ENCODE measurements at places on chromosomes 11 and 22.

- DNase-seq, result no peak
These were observed 82.6 kb downstream of the FAM76B start for GRCh38 chr11:95706974-95707387.

DNA sequence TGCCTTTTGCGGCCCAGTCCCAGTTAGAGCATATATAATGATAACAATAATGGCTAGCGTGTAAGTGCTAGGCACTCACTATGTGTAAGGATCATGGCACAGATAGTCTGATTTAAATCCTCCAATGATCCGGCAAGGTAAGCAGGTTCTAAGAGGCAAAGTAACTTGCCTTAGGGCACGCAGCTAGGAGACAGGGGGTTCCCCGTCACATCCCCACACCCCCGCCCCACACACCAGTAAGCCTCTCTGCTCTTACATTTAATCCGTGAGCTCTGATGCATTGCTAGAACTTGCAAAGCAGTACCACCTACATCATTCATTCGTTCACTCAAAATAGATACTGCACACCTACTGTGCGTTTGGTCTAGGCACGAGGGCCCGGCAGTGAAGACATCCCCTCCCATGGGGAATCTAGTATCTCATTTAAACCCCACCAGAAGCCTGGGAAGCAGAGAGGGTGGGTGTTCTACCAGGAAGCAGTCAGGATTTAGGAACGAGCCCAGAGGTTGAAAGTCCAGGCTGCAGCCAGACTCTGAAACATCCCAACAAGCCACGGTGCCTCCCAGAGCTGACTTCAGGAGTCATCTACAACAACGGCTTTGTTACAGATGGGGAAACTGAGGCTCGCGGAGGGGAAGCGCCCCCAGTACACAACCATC lies 20.6 kb downstream of the TMPRSS6 start:
- no peak for DNase-seq

GRCh38 chr11:27718863-27719545 lies 18.7 kb upstream of the BDNF start:
- peak; percentile 41 for DNase-seq

DNA sequence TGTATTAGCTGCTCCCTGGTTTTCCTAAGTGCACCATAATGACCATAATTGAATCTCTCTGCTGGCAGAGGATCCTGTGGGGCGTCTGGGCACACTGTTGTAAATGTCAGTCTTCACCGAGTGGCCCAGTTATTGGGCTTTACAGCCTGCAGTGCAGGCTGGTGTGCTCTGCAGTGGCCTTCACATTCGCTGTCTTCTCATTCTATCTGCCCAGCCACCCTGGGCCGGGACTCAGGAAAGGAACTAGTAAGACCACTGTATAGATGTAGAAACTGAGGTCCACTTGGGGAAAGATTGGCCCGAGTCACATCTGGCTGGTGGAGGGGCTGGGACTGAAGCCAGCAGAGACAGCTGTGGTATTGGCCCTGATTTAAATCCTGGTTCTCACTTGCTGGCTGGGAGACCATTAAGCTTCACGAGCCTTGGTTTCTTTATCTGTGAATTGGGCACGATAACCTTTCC lies 49.3 kb downstream of the TSPAN18 start:
- DNase-seq, result no peak

GRCh38 chr22:42685941-42686653 lies 34.6 kb downstream of the A4GALT start:
- DNase-seq, result peak; percentile 60

- no peak for DNase-seq
These were observed 644 bp upstream of the NDUFV1 start for GRCh38 chr11:67606093-67606491.

- DNase-seq, result no peak
These were observed 1390.5 kb upstream of the TENM4 start for GRCh38 chr11:80831374-80831773.

- DNase-seq, result no peak
These were observed 45.8 kb downstream of the SGSM3 start for GRCh38 chr22:40416267-40416570.

DNA sequence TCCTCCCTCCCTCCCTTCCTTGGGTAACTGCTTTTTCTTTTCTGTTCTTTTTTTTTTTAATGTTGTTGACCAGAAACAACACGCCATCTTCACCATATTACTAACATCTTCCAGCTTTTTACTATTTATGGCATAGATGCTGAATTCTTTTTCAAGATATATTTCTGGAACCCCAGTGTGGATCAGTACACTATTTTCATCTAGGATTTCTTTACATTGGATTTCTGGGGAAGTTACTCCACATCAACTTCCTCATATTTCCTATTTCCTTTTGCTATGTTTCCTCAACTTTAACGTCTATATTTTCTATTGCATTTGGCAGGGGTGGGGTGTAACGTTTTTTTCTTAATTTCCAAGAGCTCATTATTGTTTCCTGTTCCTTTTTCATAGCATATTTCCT lies 7.0 kb downstream of the PGM2L1 start:
- no peak for DNase-seq

GRCh38 chr11:110100476-110101240 lies 7.5 kb downstream of the ZC3H12C start:
- DNase-seq, result no peak

GRCh38 chr22:37419969-37420685 lies 7.2 kb downstream of the ELFN2 start:
- peak; percentile 40 for DNase-seq

DNA sequence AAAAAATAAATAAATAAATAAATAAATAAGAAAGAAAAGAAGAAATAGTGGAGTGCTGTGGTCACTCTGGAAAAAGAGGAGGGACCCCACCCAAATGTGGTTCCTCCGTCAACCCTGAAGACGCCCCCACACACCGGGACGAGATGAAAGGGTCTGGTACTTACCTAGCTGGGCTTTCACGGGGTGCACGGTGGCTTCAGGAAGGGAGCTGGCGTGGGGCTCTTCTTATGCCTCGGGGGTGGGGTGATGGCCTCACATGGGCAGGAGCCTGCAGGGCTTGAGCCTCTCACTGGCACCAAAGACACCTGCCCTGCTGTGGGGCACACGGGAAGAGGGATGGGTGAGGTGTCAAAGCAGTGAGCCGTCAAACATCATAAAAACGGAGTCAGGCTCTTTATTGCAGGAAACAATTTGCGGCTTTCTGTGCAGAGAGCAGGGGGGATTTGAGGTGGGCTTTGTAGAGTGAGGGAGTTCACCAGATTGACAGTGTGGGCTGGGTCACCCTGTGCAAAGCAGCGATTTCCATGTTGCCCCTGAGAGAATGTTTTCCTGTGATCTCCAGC lies 28.0 kb upstream of the KRTAP5-6 start:
- DNase-seq, result no peak

- DNase-seq, result no peak
These were observed 71.3 kb downstream of the TSPAN18 start for GRCh38 chr11:44797886-44798606.

DNA sequence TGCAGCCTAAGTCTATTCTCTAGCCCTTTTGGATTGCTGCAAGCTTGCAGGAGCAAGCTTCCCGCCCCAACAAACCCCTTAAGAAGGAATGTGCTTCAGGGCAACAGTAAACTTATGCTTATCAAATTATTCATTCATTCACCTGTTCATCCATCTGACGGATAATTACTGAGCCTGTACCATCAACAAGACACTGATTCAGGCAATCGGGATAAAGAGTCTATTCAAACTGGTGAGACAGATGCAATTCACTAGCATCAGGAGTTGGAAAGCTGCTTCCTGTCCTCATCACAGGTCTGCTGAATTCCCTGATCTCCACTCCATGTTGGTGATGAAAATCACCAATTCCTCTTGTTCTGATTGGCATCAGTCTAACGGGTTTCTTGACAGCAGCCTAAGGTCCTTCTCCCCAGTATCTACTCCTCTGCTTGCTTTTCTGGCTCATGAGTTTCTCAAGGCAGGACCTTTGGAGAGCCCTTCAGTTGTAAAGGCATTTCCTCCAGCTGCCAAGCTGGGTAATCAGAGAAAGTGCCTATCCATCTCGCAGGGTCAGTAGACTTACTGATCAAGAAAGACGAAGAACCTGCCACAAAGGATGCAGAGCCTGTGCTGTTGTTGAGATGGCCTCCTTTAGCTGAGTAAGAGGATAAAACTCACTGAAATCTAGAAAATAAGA lies 429.0 kb upstream of the SYN3 start:
- no peak for DNase-seq

GRCh38 chr11:94788396-94788795 lies 20.2 kb downstream of the AMOTL1 start:
- no peak for DNase-seq

- no peak for DNase-seq
These were observed 78.1 kb upstream of the ALKBH3 start for GRCh38 chr11:43802509-43802908.

DNA sequence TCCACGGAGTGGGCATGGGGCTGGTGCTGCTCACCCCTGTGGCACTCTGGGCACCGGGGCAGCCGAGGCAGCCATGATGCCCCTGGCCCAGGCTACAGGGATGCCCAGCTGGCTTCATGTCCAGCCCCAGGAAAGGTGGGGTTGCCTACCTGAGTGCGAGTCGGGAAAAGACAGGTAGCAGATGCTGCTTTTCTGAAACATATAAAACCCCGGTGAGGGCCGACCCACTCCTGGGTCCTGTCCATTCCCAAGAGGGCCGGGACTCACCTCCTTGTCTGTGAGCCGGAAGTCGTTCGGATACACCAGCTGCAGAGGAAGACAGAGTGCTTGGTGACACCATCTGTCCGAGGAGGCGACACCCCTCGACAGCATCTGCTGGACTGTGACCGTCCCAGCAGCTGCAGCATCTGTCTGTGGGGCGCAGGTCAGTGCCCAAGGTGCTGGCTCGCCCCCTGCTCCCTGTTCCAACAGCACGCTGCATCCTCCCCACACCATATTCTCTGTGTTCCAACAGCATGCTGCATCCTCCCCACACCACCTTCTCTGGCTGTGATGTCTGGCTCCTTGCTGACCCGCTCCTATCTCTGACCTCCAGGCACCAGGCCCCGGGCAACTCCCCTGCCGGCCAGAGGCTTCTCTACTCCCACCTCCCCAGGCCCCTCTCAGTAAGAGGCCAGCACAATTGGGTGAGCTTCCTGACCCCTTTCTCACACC lies 8.0 kb downstream of the DENND6B start:
- no peak for DNase-seq

DNA sequence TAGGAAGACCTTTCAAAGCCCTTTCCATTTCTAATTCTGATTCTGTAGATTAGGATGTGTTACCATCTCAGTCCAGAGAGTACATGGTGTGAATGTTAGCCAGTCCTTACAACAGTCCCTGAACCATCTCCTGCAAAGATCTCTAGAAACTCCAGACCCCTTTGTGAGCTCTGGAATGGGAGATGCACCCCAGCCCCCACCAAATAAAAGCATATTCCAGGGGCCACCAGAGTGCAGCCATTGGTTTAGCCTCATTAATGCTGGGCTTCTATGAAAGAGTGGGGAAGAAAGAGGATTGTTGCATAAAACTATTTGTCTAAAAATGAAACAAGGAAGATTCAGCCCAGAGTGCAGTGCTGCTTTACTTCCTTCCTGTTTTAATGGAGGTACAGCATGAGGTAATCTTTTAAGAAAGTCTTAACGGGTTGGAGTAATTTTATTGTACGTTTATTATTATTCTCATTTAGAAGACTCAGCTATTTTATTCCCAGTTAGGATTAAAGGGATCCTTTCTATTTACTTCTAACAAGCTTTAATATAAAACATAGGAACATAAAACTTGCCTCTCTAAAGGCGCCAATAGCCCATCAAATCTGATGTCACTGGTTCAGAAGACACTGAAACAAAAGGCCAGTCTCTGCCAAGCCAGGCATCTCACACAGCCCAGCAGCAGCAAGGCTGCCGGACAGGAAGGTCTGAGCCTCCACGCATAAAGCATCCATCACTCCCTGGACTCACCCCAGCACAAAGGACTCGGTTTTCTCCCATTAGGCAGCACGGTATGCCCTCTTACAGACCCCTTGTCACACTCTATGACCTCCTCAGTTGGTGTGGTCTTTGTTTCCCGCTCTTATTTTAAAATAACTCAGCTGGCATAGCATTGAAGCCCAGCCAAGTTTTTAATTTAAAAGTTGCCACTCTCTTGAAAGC lies 203.9 kb upstream of the BLID start:
- no peak for DNase-seq

- no peak for DNase-seq
These were observed 64.2 kb downstream of the DGCR2 start for GRCh38 chr22:19057999-19058491.

DNA sequence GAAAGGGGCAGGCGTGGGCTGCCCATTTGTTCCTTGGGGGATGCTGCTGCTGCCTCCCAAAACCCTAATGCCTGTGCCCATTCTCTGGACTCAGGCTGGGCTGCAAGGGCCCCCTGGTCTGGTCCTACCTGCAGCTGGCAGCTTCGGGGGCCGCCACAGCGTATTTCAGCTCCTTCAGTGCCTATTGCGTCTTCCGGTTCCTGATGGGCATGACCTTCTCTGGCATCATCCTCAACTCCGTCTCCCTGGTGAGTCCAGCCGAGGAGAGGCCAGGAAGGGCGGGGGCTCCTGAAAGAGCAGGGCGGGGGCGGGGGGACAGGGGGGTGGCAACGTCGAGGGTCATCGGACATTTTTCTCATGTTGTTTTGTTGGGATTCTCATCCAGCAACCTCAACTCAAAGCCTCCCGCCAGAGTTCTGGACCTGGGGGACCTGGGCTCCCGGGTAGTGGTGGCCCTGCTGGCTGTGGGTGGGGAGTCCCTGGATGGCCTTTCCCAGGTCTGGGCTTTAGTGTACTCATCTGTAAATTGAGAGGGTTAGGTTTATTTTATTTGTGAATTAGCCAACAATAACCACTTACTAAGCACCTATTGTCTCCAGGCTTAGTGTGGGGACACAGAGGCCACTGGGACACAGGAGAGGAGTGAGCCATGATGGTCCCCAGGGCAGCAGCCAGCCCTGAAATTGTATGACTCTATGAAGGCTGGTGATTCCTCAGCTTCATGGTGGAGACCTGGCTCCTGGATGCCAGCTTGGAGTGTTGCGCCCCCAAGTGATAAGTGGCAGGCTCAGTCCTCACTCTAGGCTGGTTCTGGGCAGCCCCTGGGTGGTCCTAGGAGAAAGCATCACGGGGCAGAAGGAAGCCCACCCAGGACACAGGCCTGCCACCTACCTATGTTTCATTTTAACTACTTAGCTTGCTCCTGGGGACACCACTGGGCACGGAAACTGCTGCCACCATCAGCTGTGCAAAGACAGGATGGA lies 36.0 kb downstream of the CAPN1 start:
- DNase-seq, result no peak

DNA sequence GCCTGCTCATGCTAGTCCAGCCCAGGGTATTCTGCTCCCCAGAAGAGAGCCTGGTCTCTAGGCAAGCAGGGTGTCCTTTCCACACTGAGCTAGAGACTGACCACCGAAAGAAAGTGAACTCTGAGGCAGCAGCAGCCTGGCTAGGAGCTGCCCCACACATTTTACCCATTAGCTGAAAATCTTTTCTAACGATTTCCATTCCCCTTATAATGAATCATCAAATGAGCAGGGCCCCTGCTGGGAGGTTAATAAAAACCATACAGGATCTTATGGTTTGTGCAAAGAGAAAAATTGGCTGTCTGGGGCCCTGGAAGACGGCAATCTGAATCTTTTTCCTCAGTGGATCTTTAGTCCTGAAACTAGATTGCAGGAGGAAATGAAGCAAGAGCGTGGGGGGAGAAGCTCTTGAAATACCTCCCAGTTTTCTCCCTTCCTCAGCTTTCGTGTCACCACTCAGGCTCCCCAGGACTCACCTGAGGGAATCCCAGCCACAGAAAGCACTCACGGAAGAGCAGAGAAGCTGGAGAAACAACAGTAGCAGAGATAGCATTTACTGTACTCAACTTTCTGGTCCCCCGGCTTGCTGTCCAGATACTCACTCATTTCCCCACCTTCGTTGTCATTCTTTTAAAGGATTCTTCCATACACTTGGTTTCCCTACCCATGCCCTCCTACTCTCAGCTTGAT lies 74.7 kb upstream of the CD44 start:
- DNase-seq, result peak; percentile 60

Data from muscle of back (tissue), 13 donors.